Ascending aorta (tissue), 2 donors: ENCODE measurements at places on chromosomes 2 and 18.

DNA sequence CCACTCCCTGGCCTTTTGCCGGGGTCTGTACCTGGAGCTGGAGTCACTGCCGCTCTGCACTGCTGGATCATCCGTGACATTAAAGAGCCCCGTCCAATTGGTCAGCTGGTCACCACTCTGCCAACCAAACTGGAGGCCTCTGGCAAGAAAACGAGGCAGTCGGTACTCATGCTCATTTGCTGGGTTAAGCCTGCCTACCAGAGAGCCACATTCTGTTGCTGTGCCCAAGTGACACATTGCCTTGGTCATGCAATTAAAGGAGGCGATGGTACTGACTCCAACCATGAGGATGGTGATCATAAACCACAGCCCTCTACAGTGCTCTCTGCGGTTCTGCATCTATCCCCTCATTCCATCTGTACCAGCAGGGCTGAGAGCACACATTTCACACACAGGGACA is 35.5 kb downstream of the ST8SIA5 start:
- DNase-seq = no peak

DNA sequence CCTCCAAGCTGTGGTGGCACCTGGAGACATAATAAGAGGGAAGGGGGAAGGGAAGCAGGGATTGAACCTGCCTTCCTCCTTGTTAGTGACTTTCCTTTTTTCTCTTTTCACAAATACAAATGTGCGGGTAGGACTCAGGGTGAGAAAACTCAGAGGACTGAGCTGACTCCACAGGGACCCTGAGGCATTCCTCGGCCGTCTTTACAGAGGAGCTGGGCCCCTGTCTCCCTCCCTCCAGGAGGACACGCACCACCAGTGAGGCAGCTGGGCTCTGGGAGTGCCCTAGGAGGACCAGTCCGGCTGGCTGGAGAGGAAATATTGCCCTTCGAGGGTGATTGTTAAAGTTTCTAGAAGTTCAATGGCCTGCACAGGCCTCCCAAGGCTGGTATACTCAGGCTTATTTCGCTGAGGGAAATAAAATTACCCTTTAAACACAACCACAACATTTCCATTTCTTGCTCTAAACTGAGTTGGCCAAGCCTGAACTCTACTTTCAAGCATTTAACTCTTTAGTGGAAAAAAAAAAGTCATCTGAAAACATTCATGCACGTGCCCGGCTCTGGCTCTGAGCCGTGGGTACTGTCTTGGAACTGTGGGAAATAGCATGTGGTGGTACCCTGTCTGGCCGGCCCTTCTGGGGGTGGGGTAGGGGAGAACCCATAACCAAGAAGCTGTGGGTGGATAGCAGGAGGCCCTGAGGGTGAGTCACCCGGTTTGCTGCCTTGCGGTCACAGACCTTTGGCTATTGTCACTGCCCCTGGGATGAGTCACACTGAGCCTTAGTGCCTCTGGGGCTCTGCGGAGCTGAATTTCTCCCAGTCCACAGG is 116.0 kb downstream of the COPS8 start:
- DNase-seq = no peak

DNA sequence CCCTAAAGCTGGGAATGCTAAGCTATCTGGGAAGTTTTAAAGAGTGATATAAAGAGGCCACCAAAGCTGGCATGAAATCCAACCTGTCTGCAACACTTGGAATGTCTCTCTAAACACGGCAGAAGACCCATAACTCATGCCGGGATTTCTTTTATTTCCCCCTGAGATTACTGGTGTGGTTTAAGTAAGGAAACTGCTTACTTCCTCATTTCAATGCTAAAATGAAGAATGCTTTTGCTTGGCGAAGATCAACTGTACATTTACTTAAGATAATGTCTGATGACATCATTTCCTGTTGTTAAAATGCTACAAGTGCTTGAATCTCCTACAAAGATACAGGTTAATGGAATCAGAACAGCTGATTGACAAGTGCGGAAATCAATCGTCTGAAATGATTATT is 353.8 kb upstream of the SALL3 start:
- no peak for DNase-seq

GRCh38 chr2:226450141-226450540 is 349.5 kb downstream of the IRS1 start:
- no peak for DNase-seq

- DNase-seq = no peak
Measured at GRCh38 chr2:96245609-96246390, 20.0 kb downstream of the TMEM127 start.

DNA sequence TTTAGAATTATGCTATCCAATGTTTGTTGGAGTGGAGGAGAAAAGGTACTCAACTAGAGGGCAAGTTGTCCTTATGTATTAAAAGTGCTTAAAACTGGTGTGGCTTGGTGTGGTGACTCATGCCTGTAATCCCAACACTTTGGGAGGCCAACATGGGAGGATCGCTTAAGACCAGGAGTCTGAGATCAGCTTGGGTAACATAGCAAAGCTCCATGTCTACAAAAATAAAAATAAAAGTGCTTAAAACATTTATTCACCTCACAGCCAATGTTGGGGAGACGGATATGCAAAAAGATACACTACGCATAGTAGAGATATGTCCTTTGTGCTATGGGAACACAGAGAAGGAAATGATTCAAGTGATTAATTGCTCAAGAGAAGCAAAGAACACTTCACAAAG is 19.3 kb upstream of the TNFAIP6 start:
- DNase-seq = no peak

- no peak for DNase-seq
Measured at GRCh38 chr2:142937347-142937746, 59.9 kb downstream of the KYNU start.

- no peak for DNase-seq
Measured at GRCh38 chr2:197131558-197131855, 179.1 kb downstream of the ANKRD44 start.

GRCh38 chr2:33011941-33012340 is 65.2 kb downstream of the LTBP1 start:
- DNase-seq = no peak

GRCh38 chr18:30625961-30626360 is 416.6 kb downstream of the DSC3 start:
- no peak for DNase-seq

- DNase-seq = no peak
Measured at GRCh38 chr2:105739944-105740530, 4.7 kb upstream of the NCK2 start.

DNA sequence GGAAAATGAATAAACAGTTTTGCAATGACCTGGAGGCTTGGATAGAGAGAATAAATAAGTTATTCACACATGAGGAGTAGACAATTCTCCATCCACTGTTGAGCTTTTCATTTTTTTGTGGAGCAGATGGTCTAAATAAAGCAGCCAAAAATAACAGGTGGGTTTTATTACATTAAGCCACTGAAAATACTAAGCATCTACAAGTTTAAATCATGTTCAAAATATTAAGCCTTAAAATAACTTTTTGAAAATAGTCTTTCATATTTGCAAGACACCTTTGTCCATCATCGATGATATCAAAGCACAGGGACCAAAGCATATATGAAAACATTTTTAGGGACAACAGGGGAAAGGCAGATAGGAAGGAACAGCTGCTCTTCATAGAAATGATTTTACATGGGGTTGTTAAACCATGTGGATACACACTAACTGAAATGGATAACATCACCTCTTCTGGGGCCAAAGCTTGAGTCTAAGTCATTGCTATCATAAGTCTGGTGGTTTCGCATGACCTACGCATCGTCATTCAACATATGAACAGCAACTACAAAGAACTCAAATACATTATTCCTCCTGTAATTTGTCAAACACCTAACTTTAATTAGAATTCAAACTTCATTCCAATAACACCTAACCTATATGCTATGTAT is 197.6 kb upstream of the CHST9 start:
- DNase-seq = no peak

- DNase-seq = peak; percentile 58
Measured at GRCh38 chr2:12169721-12170120, 423.3 kb downstream of the LPIN1 start.

DNA sequence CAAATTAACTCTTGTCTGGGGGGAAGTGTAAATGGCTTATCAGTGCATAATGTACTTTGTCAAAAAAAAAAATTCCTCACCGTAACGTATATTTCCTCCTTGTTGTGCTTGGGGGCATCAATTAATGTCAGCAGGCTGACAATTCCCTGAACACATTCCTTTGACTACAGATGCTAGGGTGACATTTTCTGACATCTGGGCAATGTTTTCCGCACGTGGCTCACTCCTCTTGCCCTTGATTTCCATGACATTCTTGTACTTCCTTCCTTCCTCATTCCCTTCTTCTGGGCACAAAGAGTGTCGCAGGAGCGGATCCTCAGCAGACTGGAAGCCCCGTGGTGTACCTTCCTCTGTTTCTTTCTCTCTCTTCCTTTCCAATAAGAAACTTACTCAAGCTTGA is 173.7 kb downstream of the SP3 start:
- DNase-seq = no peak

DNA sequence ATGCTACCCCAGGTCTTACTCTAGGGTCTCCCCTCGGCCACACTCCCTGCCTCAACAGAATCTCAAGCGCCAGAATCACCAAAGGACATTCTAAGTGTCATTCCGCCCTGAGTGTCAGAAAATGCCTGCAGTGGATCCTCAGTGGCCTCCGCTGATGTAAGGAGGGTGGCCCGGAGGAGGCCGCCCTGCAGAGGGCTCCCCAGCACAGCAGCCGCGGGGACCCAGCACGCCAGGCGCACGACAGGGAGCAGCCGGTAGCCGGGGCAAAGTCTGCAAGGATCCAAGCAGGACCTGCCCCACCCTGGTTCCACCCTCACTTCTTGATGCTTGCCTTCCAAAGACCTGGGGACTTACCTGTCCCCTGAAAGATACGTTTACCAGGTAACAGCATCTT is 54.2 kb upstream of the ID2 start:
- DNase-seq = no peak
